ENCODE measurements at places on chromosomes 5 and 9.

GRCh38 chr5:109630093-109630492 lies 59.6 kb upstream of the MAN2A1 start:
- no peak for DNase-seq

GRCh38 chr9:81472701-81473100 lies 216.6 kb downstream of the TLE1 start:
- DNase-seq: no peak

- no peak for DNase-seq
Measured at GRCh38 chr5:135721548-135722090, 112.8 kb upstream of the SLC25A48 start.

DNA sequence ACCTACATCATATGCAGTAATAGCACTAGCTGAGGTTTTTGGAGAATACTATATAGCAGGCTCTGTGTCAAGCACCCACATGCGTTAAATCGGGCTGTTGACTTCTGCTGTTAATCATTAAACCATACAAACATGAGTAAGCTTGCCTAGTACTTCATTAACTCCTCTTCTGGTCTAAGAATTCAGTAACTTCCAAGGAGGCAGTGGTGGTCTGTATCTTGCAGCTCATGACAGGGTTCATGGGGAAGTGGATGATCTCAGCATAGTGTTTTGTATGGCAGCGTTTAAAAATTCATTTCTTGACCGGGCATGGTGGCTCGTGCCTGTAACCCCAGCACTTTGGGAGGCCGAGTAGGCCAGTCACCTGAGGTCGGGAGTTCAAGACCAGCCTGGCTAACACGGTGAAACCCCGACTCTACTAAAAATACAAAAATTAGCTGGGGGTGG lies at the start of gene HAVCR1:
Gene HAVCR1 (minus strand): TSS at position 24 of the 447 bp plus-strand sequence. CDS start 1,173 bp downstream, outside the sequence.
- no peak for DNase-seq

DNA sequence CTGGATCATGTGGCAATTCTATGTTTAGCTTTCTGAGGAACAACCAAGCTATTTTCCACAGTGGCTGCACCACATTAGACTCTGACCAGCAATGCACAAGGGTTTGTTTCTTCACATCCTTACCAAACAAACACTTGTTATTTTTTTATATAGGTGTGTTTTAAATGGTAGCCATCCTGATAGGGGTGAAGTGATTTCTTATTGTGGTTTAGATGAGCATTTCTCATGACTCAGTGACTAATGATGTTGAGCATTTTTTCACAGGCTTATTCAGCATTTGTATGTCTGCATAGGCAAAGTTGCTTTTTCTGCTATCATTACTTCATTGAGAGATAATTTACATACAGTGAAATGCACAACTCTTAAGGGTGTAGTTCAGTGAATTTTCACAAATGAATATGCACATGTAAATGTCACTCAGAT lies 36.0 kb downstream of the ANKRD33B start:
- DNase-seq: peak; percentile 44

Measured in MM.1S (cell line).